NCI-H510A (cell line): ENCODE measurements at places on chromosomes 13 and 19.

DNA sequence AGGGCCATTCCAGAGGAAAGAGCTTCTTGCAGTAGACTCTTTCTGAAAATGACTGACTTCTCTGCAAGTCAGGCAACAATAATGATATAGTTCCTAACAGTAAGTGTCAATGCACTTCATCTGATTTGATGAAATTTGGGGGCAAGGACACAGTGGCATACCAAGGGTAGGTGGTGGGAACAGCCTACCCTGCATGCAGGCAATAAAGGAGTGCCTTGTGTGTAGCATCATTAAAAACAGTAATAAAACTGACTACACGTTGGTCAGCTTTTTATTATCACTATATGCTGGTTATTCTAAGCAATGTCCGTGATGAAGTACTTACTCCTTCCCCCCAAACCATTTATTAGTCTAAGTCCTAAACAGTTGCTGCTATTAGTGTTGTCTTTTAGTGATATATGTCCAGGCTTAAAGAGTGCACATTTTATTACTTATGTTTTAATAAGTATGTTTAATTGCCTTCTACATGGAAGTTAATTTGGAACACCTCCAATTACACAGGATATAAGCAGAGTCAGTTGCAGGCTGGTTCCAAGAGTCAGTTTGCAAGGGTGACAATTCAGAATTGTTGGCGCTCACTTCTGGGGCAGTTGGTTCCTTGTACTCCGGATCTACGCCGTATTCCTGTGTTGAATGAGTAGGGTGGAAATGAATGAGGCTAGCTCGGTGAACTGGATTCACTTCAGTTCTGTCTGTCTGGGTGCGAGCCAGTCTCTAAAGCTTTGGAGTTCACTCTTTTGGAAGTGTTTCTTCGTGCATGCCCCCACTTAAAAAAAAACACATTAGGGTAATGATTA is 84.0 kb downstream of the RGCC start:
- DNase-seq = no peak

- DNase-seq = no peak
These were observed 4.3 kb downstream of the ZNF114 start for GRCh38 chr19:48274173-48274572.

GRCh38 chr13:26983543-26984320 is 187.9 kb downstream of the USP12 start:
- no peak for DNase-seq

- DNase-seq = no peak
These were observed 86.5 kb downstream of the TNFSF11 start for GRCh38 chr13:42660333-42660965.

DNA sequence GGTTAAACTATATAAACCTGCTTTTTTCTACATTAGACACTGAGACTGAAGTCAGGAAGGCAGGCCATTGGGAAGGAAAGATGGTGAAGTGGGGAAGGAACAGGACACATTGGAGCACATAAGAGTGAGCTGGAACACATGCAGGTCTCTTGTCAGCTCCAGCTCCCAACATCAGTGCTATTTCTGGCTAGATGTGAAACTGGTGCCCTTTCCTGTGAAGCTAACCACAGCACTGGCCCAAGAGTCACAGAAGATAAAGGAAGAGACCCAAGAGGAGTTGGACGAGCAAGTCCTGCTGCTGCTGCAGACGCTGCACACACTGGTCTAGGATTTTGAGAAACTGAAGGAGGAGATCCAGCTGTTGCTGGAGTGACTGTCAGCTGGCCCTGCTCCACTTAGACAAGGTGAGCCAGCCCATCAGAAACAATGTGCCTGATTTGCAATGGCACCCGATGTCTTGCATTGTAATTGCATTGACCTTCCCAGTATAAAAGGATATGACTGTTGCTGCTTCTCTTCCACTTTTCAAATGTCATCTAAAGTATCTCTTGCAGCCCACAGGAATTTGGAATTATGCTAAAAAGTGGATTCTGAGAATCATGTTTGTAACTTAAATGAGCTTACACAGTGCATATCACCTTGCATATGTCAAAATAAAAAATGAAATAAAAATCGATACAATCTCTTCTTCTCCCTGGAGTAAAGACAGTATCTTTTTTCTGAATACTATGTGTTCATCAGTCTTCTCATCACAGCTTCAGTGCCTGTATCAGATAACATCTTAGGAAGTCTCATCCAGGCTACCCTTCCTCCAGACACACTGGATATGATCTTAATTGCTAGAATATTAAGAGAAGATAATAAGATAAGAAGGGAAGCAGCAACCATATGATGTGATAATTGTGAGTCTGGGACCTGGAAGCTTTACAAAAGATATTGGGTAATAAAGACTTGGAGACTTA is 230.7 kb upstream of the SPRY2 start:
- DNase-seq = no peak

- DNase-seq = no peak
These were observed 87.1 kb upstream of the STK24 start for GRCh38 chr13:98664047-98664446.

DNA sequence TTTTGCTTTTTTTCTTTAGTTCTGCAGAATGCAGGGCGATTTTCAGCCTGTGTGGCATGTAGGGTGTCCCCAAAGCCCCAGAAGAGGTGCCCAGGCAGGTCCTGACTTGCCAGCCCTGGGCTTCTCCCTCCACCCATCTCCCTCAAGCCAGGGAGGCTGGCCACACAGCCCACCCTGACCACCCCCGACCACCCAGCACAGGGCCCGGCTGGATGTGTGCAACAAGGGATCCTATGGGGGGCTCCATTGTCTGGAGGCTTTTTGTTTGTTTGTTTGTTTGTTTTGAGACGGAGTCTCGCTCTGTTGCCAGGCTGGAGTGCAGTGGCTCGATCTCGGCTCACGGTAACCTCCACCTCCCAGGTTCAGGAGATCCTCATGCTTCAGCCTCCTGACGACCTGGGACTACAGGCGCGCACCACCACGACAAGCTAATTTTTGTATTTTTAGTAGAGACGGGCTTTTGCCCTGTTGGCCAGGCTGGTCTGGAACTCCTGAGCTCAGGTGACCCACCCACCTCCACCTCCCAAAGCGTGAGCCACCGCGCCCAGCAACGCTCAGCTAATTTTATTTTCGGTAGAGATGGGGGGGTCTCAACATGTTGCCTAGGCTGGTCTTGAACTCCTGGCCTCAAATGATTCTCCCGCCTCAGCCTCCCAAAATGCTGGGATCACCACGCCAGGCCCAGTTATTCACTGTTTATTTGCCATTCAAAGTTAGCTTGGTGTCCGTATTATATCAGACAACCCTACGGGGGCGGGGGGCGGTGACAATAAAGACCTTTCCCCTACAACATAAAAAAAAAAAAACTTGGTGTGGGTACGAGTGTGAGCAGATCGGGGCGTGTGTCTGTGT is 7.8 kb upstream of the MKNK2 start:
- no peak for DNase-seq

GRCh38 chr13:102697929-102698648 is 3.2 kb upstream of the METTL21C start:
- DNase-seq = no peak

DNA sequence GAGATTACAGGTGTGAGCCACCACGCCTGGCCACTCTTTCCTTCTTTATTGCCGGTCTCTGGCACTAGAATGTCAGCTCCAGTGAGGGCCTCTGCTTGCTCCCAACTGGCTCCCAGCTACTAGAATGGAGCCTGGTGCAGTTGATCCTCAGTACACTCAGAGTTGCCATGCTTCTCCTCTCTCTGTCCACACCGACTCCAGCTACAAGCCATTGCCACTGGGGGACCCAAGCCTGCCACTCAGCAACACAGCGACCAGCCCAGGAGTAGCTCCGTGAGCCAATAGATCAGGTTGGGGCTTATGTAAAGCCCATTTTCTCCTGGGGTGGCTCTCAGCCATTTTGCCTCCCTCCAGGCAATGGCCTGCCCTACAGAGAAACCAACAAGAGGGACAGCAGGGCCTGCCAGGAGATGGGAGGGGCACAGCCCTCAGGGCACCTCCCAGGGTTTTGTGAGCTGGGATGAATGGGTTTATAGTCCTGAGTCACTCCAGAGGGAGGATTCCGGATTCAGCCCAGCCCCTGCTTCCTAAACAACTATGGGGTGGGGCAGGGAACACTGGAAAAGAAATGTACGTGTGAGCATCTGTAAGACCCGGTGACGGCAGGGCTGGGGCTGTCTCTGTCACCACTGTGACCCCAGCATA is 36.5 kb downstream of the OPA3 start:
- DNase-seq = no peak

DNA sequence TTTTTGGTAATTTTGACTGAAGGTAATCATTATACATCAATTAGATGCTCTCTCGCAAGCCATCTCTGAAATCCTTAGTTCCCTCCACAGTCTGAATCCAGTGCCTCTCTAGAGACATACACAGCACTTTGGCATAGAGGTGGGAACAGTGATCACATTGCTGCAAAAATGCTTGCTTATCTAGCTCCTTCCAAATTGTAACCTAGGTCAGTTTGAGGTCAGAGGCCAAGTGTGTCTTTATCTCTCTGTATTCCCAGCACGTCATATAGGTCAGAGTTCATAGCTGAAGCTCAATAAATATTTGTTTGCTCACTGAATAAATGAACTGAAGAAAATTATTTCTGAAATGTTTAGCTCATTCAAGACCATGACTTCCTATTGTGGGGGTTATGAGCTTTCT is 462.5 kb downstream of the DIAPH3 start:
- no peak for DNase-seq

DNA sequence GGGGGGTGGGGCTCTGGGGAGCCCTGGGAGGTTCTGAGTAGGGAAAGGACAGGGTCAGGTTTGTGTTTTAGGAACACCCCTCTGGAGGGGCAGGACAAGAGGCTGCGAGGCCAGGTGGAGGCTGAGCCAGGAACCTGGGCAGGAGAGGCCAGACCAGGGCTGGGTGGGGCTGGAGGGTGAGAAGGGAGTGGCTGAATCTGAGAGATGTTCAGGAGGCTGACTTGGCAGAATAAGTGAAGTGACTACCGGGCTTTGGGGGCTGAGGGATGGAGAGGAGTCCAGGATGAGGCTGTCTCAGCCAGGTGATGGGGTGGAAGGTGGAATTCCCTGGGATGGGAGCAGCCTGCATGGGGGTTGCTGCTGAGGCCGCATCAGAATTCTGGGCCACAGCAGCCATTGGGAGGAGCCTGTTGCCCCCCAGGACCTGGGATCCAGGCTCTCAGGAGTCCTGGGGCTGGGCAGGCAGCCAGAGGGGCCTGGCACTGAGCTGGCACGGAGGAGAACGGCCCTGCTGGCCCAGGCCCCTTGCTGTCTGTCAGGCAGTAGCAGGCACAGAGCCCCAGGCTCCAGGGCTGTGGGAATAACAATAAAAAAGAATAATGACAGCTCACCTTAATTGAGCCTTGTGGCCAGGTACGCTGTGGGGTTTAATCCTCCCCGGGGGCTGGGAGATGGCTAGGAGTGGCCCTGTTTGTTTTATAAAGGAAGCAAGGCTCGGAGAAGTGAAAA is 3.3 kb downstream of the PPP5C start:
- no peak for DNase-seq

DNA sequence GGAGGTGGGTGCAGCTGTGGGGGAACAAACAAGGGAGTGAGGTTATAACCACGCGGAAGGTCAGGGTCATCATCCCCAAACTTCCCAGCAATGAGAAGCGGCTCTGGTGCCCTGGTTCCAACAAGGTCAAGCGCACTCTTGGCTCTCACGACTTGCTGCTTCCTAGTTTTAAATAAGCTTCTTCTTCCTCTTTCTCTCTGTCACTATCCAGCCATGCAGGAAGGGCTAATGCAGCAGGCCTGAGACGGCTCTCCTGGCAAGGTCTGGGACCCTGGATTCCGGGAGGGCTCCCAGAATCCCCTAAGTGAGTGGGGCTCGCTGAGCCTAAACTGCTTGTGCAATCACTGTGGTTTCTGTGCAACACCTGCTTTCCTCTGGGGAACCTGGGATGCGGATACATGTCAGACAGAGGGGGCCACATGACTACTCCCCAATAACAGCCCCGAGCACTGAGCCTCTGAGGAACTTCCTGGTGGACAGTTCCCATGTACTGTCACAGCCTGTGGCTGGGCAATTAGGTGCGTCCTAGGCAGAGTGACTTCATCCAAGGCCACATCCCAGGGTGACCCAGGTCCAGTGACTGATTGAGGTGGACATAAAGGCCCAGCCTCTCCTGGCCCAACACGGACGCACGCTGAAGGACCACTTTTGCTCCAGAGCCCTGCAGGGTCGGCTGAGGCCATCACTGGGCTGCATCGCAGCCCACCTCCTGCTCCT is 24.2 kb downstream of the VRK3 start:
- DNase-seq = no peak

DNA sequence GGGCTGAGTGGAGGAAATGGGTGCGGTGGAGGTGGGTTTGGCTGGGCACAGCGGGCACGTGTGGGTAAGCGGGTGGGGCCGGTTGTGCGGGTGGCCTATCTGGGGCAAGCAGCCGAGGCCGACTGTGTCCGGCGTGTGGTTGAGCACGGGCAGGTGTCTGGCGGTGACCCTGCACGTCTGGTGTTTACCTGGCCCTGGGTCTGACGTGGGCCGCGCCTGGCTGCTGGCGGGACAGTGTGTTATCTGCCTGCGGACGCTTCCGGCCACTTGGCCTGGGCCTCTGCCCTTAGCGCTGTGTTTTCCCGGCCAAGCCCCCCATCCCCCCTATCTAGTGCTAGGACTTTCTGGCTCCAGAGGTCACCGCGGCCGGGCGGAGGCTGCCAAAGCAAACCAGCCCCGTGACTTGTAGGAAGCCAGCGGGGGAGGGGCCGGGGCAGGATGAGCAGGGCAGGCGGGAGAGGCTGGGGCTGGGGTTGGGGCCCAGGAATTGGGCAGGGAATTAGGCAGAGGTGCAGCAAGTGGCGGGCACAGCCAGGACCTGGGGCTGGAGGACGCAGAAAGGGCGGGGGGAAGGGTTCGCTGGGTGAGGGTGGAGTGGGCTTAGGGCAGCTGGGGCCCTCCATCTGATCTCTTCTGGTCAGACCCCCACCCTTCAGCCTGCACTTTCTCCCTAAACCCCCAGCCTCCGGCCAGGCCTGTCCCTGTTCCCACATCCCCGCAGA is 534 bp upstream of the HPN start:
- no peak for DNase-seq

GRCh38 chr13:83827338-83827737 is 54.9 kb downstream of the SLITRK1 start:
- DNase-seq = no peak

DNA sequence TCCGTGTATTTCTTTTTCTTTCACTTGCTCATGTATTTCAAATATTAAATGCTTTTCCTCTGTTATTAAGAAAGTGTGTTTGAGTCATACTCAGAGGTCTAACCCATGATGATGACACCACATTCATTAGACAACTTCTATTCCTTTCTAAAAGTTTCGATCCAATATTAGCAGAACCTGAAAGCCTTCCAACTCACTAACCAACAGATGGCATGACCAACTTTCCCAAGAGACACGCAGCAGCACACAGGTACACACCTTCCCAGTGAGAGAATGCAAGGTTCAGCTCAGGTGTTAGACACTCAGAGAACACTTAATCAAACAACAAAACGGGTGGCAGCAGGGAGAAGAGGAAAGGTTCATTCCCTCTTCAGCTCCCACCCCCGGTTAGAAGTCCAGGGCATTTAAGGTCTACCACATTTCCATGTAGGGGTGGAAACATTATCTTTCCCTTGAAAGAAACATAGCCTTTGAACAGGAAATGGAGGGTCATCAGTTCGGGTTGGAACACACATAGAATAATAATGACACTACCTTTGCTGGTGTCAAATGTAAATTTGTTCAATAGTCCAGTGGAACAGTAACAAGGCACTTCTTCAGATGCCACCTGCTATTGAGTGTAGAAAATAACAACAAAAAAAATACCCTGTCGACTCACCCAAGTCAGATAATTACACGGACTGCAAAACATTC is 404.2 kb downstream of the COG6 start:
- DNase-seq = no peak

GRCh38 chr13:94764576-94765321 is 52.4 kb upstream of the SOX21 start:
- DNase-seq = no peak
